Activated naive CD4-positive, alpha-beta T cell treated with Interleukin-2 at 50 U/mL for 16 hours (primary cell): ENCODE measurements at places on chromosomes 1 and 21.

DNA sequence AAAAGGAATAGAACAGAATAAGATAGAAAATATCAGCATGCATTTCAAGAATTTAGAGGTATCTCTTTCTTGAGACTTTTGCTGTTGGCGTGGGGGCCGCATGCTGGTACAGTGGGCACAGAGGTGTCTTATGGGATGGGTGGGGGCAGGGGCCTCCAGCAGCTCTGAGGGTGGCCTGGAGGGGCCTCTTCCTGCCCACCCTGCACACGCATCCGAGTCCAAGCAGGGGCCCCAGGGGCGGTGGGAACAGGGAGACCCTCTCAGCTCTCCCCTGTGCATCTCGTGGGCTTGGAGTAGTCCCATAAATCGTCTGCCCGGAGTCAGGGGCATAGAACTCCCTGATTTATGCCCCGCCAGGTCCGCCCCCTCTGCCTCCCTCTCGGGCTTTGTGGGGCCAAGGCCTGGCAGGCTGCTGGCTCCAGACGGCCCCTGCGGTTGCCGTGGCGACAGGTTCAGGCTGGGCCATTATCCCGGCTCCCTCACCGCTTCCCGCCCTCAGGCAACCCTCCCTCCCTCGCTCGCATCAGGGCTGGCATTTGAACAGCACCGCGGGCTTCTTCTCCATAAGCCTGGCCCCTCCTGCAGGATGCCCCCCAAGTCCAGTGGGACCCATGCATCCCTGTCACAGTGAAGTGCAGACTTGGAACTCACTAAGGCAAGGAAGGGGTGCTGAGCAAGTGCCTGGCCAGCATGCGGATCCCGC, 133.2 kb upstream of the ZBTB40 start:
- no peak for DNase-seq

- no peak for DNase-seq
Observed at GRCh38 chr1:235027862-235028250, 100.8 kb downstream of the TOMM20 start.

- peak; percentile 77 for DNase-seq
Observed at GRCh38 chr1:166910396-166910994, 34.4 kb upstream of the TADA1 start.

- no peak for DNase-seq
Observed at GRCh38 chr1:5577255-5578040, 414.8 kb downstream of the NPHP4 start.

- no peak for DNase-seq
Observed at GRCh38 chr1:204313675-204314074, 46.1 kb downstream of the PLEKHA6 start.

GRCh38 chr1:220791285-220791684, 4.6 kb downstream of the MTARC1 start:
- DNase-seq: no peak

DNA sequence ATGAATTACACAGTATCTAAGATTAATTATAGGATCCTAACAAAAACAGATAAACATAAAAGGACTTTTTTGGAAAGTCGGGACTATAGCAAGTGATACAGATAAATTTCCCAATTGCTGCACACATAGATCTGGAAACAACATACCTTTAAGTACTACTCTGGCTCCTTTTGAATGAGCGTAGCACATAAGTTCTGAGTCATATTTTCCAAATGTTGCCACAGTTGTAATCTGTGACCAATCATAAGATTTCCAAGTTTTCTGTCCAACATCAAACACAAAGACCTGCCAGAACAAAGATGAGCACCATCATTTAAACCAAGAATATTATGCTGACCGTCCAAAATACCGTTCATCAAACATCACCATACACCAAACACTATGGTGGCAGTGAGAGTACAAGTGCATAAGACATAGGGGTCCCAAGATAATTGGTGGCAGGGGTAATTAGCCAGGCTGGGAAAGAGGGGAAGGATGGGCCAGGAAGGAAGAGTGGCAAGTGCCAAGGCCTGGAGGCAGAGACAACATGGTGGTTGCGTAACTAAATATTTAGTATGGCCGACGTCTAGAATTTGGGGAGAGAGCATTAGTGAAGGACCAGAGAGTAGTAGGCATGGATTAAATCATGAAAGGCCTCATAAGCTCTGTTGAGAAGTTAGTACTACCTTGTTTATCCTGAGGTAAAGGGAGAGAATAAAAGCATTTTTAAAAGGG, 3.6 kb downstream of the CTBS start:
- DNase-seq: no peak

GRCh38 chr21:36513430-36513829, 33.5 kb upstream of the CLDN14 start:
- DNase-seq: no peak

- no peak for DNase-seq
Observed at GRCh38 chr21:39072468-39072867, 110.8 kb downstream of the PSMG1 start.

GRCh38 chr1:222392556-222392955, 155.3 kb downstream of the HHIPL2 start:
- DNase-seq: no peak

- DNase-seq: no peak
Observed at GRCh38 chr1:92329347-92330129, 30.7 kb downstream of the RPAP2 start.

DNA sequence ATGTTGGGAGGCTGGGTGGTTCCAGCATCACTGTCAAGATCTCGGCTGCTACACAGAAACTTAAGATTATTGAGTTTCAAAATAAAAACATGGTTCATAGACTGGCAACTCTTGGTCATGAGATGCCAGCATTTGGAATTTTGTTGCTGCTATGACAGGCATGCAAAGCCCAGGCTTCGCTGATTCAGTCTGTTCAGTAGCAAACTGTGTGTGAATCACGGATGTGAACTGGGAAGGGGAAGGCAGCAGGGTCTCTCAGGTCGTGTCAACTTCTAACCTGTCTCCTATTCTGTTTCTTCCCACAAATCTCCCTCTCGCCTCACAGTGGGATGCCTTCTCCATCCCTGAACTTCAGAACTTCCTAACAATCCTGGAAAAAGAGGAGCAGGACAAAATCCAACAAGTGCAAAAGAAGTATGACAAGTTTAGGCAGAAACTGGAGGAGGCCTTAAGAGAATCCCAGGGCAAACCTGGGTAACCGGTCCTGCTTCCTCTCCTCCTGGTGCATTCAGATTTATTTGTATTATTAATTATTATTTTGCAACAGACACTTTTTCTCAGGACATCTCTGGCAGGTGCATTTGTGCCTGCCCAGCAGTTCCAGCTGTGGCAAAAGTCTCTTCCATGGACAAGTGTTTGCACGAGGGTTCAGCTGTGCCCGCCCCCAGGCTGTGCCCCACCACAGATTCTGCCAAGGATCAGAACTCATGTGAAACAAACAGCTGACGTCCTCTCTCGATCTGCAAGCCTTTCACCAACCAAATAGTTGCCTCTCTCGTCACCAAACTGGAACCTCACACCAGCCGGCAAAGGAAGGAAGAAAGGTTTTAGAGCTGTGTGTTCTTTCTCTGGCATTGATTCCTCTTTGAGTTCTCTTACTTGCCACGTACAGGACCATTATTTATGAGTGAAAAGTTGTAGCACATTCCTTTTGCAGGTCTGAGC, 25.5 kb downstream of the EIF2D start:
- no peak for DNase-seq

DNA sequence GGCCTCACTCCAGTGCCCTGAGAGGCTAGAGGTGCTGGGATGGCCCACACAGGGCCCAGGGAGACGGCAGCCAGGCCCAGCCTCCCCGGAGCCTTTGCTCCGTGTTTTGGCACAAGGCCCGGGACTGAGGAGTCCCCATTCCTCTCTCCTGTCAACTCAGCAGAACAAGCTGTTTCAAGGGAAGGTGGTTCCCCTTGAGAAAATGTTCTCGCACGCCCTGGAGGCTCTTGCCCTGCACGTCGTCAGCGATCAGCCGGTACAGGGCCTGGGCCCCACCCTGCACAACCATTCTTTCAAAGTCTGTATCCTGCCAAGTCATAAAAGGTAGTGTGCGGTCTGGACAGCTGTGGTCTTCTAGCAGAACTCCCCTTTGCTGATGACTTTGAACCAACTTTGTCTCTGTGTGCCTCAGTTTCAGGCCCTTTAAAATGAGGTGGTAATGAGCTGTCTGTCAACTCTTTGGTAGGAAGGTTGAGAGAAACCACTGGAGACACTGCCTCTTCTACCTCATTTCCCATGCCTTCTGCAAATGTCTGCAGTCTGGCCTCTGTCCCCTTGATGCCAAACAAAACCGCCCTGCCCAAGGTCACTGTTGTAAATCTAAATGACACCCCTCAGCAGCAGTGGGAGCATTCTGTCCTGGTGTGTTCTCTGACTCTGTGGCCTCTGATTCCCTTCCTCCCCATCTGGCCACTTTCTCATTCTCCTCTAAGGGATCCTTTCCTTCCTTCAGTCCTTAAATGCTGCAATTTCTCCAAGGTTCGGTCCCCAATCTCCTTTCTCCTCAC, 138.6 kb upstream of the JUN start:
- peak; percentile 26 for DNase-seq

GRCh38 chr1:162552684-162553252, 8.8 kb upstream of the UAP1 start:
- DNase-seq: no peak

- peak; percentile 41 for DNase-seq
Observed at GRCh38 chr1:214332946-214333798, 52.2 kb downstream of the SMYD2 start.

DNA sequence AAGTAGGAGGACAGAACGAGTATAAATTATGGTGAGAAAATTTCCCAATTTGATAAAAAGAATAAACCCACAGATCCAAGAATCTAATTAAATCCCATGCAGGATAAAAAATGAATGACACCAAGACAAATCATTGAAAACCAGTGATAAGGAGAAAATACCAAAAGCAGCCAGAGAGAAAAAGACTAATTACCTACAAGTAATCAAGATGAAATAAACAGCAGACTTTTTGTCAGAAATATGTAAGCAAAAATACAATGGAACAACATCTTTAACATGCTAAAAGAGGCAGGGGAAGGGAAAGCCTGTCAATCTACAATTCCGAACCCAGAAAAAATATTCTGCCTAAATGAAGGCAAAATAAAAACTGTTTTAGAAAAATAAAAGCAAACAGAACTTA, 20.7 kb upstream of the CCN1 start:
- no peak for DNase-seq

DNA sequence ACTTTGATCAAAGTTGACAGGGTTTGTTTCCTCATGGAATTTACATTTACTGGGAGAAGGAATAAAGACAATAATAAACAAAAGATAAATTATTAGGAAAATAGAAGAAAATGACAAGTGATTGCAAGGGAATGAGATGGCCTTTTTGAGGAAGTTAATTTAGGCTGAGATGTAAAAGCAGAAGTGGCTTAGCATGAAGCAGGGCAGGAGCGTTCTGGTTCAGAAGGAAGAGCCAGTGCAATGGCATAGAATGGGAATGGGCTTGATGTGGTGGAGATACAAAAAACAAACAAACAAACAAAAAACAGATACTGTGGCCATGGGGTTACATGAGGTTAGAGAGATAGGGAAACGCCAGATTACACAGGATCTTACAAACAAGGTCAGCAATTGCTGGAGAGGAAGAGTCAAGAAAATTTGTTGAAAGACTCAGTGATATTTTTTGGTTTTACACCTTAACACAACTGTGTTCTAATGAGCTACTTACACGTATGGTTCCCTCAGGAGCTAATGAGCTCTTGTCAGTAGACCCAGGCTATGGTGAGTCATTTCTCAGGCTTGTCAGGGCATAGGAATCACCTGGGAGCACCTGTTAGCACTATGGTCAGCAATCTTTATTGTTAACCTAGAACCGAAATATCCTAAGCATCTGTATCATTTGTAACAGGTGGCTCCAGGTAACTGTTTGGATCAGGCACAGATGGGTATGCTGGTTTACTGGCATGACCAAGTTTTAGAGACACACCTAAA, 8.7 kb upstream of the CADM3 start:
- DNase-seq: no peak

DNA sequence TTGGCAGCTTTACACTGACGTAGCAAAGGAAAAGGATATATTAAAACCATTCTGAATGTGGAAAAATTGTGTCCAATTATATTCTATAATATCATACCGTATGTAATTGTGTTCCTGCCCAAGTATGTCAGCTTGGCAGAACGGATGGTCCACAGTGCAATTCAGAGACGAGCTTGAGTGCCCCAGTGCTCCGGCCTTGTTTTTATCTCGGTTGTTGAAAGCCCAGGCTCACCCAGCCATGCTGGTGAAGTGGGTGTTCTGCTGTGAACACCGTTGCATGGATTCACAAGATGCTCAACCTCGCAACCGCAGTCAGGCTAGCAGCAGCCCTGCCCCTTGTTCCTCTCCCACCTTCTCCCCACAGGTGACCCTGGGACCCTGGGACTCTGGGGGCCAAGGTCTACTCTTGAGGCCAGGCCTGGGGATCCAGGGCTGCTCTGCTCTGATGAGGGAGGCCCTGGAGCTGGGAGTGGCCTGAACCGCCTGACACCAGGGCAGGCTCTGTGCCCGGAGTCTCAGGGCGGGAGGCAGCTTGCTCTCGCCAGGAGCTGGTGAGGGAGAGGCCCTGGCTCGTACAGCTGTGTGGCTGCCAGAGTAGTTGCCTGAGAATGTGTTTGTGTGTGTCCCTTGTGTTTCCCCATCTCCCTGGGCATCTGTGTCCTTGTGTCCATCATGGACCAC, 11.2 kb downstream of the PTPRF start:
- DNase-seq: no peak

DNA sequence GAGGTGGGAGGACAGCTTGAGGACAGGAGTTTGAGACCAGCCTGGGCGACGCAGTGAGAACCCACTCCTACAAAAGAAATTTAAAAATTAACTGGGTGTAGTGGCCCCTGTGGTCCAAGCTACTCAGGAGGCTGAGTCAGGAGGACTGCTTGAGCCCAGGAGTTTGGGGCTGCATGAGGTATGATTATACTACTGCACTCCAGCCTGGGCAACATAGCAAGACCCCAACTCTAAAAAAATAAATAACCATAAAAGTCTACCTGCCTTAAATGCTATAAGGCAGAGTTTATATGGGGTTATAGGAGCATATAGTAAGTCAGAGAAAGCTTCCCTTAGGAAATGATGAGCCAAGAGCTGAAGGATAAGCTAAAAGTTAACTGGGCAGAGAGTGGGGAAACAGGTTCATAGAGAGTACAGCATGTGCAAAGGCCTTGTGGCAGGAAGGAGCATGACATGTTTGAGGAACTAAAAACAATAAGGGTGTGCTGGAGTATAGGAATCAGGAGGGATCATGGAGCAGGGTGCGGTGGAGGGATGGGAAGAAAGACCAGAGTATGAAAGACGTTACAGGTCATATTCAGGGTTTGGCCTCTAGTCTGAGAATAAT, 68.3 kb downstream of the ADSS2 start:
- no peak for DNase-seq

- DNase-seq: no peak
Observed at GRCh38 chr1:43366601-43367025, 1.2 kb downstream of the ELOVL1 start.

GRCh38 chr21:15034126-15034853, 30.5 kb downstream of the NRIP1 start:
- DNase-seq: no peak
